ENCODE measurements at places on chromosomes 5 and 9.

DNA sequence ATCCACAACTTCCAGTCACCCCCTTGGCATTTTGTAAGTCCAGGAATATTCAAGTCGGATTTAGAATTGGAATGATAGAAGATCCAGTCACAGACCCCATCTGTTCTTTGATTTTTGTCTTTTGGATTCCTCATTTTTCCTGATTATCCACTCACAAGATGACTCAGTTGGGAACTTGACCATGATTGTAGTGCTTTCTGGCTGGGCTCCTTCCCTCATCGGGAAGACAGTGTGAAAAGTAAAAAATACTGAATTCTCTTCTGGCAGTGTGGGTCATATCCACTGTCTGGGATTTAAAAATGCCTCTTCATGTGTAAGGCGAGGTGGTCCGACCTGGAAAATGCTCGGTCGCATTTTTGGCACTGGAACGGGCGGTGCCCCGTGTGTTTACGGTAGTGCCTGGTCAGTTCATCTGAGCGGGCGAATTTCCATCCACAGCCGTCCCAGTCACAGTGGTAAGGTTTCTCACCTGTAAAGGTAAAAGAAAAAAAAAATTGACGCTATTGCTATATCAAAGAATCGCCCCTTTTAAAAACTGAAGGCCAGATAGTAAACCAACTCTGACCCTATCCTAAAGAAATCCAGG is 4.0 kb downstream of the KLF4 start:
- no peak for DNase-seq

GRCh38 chr5:148939676-148940075 is 113.3 kb downstream of the ADRB2 start:
- no peak for DNase-seq

GRCh38 chr9:130905125-130905901 is 8.7 kb upstream of the QRFP start:
- DNase-seq = no peak

DNA sequence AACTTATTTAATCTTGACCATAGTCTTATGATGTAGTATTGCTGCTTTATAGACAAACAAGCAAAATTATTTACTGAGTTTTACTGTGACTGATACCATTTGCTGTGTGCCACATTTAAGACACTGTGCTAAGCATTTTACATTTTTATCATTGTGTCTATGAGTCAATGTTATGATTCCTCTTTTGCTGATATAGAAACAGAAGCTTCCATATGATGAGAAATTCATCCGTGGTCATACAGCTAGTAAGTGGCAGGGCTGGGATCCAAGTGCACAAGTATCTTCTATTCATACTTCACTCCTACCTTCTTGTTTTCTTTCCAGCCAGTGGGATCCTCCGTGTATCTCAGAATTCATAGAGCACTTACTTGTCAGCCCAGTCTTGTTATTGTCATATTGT is 17.1 kb upstream of the IFNK start:
- no peak for DNase-seq

DNA sequence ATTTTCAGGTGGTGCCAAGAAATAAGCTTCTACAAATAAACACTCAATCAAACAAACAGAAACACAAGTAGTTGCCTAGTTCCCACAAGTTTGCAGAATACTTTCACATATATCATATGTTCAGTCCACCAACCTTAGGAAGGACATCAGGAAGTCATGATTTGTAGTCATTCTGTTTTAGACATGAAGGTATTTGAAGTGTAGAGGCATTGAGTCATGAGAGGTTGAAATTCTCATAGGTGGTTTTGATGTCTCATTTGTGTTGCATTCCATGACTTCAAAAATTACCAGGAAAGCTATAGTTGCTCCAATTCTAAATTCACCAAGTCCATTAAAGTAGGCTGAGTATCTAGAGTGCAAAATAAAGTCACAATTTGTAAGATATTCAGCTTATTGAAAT is 159.0 kb downstream of the KCTD16 start:
- DNase-seq = no peak

Data from umbilical cord (tissue), 2 donors.